ENCODE measurements at places on chromosomes 2 and 18. TPM values are rescaled to one million over a fixed set of nuclear protein-coding genes. Genes with fewer than 3 reads are reported as not detected.

The SP100 gene
- 28.2 TPM for total RNA-seq

The ECEL1 gene
- total RNA-seq, result 0.37 TPM

The MOGAT1 gene
- not detected for total RNA-seq

The GCKR gene
- total RNA-seq, result 0.15 TPM

The ELOA2 gene
- total RNA-seq, result not detected

The MPP4 gene
- 0.14 TPM for total RNA-seq
